ENCODE measurements at places on chromosomes 11 and 22.
A peak's percentile ranks its signal among the peaks of the same experiment; 100 is the strongest.

DNA sequence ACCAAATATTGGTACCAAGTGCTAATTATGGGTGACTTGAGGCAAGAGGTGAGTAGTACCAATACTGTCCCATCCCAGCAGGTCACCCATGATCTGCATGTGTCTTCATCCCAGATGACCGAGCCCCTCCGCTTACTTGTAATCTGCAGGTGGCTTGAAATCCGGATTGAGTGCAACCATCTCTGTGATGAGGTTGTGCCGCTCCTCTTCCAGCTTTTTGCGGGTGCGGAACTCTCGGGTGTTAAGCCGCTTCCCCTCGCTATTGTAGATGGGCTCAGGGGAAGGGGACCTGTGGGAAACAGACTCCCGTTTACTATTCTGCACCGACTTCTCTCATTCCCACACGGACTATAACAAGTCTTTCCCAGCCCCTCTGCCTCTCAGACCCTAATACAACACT, 8.2 kb downstream of the SF1 start:
- DNase-seq: no peak

- DNase-seq: no peak
Observed at GRCh38 chr11:101323997-101324396, 194.4 kb upstream of the PGR start.

DNA sequence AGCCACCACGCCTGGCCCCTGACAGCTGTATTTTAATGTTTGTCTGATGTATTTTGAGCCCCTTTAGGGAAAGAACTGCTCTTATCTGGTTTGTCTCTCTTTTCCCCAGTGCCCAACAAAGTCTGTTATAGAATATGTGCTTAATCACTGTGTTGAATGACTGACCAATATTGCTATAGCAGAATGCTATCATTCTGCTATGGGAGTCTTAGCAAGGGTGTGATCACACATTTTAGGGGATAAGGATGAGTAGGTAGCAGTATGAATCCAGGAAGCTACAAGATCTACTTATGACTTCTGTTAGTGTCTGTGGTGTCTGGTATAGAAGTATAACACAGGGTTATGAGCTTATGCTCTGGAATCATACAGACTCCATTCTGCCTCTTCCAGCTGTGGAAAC, 117.5 kb upstream of the RRM1 start:
- DNase-seq: no peak

DNA sequence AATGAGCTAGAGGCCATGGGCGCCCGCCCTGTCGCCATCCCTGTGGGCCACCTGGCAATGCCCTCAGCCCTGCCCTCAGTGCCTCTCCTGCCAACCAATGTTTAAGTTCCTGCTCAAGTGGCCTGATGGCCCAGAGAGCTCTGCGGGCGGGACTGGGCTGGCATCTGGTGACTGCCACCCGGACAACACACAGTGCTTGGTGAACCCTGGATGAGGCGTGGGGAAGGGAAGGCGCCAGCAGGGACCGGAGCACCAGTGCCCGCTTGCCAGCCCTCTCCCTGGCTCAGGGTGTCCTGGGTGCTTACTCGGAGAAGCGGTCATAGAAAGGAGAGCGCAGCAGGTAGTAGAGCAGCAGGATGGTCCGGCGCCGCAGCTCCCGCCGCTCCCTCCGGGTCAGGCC, 4.2 kb downstream of the PEX16 start:
- no peak for DNase-seq

- no peak for DNase-seq
Observed at GRCh38 chr11:21137803-21138202, 468.4 kb downstream of the NELL1 start.

DNA sequence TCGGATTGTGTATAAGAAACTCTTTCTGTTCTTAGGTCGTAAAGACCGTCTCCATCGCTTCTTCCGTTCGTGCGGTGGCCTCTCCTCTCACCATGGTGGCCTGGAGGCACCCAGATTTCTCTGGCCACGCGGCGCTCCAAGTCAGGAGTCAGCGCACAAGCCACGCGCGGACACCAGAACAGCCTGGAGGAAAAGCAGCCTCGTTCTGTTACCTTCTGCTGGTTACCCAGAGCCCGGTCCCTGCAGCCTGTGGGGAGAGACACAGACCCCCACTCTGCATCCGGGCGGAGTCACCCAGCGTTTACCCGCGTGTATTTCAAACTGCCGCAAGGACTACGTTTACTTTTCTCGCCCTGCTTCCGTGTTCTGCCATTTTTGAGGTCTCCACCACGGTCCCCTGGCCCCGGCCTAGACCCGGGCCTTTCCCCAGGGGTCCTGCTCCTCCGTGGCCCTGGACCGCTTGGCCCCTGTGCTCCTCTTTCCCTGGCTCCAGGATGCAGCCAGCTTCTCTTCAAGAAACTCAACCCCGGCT, 776.1 kb downstream of the BRD1 start:
- DNase-seq: no peak

DNA sequence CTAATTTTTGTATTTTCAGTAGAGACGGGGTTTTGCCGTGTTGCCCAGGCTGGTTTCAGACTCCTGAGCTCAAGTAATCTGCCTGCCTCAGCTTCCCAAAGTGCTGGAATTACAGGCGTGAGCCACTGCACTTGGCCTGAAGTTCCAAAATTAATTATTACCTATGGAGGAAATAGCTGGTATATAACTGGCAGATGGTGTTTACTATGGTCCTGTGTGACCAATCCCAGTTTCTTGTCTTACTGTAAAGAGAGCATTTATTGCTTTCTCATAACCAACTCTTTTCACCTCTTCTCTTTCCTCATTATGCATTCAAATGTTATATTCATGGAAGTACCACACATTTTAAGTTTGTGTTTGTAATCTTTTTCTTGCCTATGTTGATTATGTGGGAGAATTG, 24.2 kb upstream of the ACAT1 start:
- no peak for DNase-seq

DNA sequence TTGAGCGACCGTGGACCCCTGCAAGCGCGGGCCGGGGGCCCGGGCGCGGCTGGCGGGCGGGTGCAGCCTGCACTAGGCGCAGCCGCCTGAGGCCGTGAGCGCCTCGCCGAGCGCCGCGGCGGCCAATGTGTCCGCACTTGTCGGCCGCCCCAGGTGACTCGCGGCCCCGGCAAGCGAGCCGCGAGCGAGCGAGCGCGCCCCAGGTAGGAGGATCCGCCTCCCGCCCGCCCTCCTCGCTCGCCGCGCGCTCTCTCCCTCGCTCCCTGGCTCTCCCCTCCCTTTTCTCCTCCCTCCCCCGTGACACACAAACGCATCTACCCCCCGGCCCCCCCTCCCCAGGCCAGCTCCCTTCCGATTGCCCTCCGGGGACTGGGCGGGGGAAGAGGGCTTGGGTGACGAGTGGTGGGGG, at the start of gene WNT7B:
TSS of gene WNT7B (minus strand) at position 160 of the 409 bp plus-strand sequence. CDS start 408 bp downstream, outside the sequence.
- DNase-seq: no peak

GRCh38 chr11:103659206-103659618, 377.2 kb upstream of the DDI1 start:
- DNase-seq: peak; percentile 65

DNA sequence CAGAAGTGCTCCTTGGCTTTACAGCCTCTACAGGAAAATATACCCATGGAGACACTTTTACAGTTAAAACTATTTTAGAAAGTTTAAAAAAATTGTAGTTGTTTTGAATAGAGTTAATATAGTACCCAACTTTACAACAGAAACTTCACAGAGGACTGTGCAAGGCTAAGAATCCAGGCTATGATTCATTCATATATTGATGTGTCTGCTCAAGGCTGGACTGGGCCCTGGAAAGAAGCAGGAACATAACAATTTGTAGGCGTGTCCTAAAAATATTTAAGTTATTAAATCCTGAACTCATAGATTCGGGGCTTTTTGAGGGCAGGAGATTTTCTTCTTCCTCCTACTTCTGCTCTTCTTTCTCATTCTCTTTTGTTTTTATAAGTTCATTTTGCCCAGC, 291.5 kb upstream of the CCDC179 start:
- DNase-seq: no peak

GRCh38 chr11:88501541-88501940, 164.0 kb upstream of the CTSC start:
- no peak for DNase-seq

DNA sequence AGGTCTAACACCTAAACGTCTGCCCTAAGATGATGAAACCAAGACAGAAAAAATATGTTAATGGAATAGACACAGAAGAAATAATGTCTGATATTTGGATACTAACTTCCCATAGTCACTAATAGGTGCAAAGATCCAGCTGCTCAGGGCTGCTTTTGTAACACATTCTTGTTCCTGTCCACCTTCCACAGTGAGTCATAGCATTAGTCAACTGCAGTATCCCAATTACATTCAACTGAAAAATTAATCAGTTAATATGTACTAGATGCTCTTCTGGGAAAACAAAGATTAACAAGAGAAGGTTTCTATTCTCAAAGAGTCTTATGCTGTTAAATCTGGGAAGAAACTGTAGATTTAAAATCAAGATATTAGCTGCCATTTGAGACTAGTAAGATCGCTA, 47.6 kb downstream of the HEPHL1 start:
- no peak for DNase-seq

GRCh38 chr22:25393121-25393805, 171.2 kb upstream of the GRK3 start:
- DNase-seq: no peak

DNA sequence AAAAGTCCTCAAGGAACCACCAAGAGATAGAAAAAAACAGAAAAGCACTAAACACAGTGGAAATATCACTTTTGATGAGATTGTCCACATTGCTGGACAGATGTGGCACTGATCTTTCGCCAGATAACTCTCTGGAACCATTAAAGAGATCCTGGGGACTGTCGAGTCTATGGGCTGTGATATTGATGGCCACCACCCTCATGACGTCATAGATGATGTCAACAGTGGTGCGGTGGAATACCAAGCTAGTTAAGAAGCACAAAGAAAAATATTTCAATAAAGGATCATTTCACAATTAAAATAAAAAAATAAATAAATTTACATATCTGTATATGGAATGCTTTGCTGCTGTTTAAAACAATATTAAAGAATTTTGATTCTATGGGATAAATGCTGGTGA, 45.5 kb downstream of the ARL14EP start:
- no peak for DNase-seq

GRCh38 chr11:84673753-84674152, 953.4 kb downstream of the DLG2 start:
- DNase-seq: no peak

- DNase-seq: no peak
Observed at GRCh38 chr11:38796281-38796680, 2198.2 kb upstream of the RAG2 start.

DNA sequence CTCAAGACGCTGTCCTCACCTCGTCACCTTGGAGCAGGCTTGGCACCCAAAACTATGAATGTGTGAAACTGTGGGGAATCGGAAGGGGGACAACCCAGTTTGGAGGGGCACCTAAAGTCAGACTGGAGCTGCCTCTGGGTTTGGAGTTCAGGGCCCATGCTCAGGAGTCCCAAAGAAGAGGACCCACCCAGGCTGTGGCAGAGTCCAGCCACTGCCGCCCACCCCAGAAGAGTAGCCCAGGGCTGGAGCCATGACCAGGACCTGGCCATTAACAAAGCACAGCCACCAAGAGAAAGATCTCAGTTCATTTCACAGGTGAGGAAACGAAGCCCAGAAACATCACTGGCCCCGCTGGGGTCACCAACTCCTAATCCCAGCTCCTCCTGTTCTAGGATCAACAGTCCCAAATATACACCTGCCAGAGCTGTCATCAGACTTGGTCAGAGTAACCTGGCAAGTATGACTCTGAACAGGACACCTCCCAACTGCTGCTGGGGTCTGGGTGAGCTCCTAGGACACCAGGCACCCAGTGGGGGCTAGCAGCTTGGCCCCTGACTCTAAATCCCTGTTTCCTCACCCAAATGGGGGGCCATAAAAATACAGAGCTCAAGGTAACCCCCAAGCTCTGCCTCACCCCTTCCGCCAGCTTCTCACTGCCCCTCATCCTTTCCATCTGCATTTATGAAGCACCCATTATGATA, 2.7 kb downstream of the RAB3IL1 start:
- DNase-seq: no peak

- DNase-seq: peak; percentile 18
Observed at GRCh38 chr11:62508336-62509058, 38.1 kb downstream of the AHNAK start.

GRCh38 chr22:38069372-38070249, 12.4 kb downstream of the PICK1 start:
- peak; percentile 83 for DNase-seq

- peak; percentile 18 for DNase-seq
Observed at GRCh38 chr11:79439410-79439885, 1.4 kb downstream of the TENM4 start.

DNA sequence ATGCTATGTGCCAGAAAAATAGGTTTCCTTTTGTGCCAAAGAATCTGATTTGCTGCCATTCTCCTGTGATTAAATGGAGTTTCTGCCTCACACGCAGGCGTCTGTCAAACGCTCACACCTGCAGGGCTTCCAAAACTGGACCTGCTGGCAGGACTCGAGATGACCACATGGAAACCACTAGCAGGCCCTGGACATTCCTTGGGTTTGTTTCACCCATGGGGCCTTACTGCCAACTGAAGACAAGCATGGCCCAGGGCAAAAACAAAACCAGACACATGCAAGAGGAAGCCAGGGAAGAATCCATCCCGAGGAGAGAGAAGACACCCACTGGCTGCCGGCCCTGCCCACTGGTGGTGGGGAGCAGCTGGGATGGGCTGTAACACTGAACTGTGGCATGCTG, 55.9 kb upstream of the MN1 start:
- no peak for DNase-seq

All from NCI-H82 (cell line).